ENCODE measurements at places on chromosomes 6 and 20. TPM values are rescaled to one million over a fixed set of nuclear protein-coding genes. Genes with fewer than 3 reads are reported as not detected.

DNA sequence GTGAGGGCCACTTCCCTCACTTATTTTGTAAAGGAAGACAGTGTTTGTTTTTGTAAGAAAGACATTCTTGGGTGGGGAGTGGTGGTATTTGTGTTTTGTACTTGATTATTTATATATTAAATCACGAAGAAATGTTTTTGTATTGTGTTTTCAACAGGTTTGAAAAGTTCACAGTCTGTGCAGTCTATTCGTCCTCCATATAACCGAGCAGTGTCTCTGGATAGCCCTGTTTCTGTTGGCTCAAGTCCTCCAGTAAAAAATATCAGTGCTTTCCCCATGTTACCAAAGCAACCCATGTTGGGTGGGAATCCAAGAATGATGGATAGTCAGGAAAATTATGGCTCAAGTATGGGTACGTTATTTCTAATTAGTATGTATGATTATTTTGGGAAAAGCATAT, 137.2 kb downstream of the NCOA3 start:
- no peak for DNase-seq

GRCh38 chr6:159646733-159647132, 46.3 kb downstream of the SOD2 start:
- DNase-seq = no peak

DNA sequence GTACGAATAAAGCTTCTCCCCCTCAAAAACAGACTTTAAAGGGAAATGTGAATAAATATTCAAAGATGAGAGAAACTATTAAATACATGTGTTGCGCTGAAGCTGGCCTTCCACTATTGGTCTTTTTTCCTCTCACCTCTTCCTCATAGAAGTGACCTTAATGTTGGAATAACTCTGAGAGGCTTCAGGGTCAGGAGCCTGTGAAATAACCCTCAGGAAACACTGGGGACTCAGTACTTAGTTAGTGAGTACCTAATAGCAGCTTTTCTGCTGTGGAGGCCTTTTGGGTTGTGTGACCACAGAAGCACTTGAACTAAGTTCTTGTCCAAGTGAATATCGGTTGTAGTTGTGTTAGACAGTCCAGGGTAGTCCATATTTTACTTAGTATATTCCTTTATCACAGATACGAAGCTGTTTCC, 799 bp upstream of the SHPRH start:
- DNase-seq = no peak

DNA sequence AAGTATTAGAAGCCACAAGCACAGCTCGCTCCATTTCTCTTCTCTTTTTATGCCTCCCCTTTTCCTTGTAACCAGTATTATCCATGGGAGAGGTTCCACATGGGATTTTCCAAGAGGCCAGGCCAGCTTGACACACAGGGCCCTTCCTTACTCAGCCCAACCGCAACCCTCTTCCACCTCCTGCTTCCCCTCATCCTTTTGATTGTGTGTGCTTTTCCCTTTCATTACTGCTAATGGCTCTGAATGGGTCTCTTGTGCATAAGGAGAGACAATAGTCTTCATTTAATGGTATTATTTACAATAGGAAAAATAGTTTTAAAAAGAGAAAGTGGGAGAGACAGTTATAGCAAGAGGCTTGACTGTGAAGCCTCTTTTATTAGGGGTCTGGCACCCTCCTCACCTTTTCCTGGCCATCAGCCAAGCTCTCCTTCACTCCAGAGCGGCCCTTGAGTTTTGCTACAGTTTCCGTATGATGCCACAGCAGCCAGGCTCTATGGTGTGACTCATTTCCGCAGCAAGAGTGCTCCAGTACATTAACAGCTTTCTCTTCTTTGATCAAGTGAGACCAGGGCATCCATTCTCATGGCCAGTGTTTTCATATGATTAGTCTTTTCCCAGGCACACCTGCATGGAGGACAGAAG, 579.5 kb downstream of the TFAP2B start:
- DNase-seq = no peak

GRCh38 chr20:40805592-40805991, 116.6 kb upstream of the MAFB start:
- DNase-seq = no peak

DNA sequence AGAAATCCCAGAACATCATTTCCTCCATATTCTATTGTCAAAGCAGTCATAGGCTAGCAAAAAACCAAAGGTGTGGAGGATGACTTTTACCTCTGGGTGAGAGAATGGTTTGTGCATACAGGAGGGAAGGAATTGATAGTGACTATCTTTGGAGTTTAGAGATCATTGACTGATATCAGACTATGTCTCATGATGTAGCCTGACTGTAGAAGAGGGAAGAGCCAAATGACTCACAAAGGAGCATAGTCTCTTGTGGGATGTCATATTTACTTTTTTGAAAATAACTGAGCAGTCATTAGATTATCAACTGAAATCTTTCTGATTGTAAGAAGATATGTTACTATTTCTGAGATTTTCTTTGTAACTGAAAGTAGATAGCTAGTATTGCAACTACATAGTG, 158.5 kb downstream of the FLRT3 start:
- no peak for DNase-seq

GRCh38 chr6:127484212-127484863, 25.1 kb upstream of the KIAA0408 start:
- no peak for DNase-seq

DNA sequence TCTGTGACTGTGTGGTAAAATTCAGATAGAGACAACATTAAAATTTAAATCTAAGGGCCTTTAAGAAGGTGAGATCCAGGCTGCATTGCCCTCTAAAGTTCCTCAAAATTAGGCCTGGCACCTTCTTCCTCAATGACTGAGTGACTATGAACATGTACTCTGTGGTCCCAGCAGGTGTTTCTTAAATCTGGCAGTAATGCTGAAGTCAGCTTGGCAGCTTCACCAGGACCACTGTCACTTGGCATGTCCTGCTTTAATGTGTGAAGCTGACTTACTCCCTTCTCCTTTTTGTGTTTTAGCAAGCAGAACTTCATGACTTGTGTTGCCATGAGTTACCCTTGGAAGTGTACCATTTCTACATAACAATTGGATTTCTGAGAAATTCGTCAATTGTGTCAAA, 141.7 kb downstream of the NKAIN2 start:
- no peak for DNase-seq

HLA-B gene
- 846 TPM for total RNA-seq

- DNase-seq = no peak
Measured at GRCh38 chr6:96659084-96659845, 96.3 kb downstream of the FHL5 start.

DNA sequence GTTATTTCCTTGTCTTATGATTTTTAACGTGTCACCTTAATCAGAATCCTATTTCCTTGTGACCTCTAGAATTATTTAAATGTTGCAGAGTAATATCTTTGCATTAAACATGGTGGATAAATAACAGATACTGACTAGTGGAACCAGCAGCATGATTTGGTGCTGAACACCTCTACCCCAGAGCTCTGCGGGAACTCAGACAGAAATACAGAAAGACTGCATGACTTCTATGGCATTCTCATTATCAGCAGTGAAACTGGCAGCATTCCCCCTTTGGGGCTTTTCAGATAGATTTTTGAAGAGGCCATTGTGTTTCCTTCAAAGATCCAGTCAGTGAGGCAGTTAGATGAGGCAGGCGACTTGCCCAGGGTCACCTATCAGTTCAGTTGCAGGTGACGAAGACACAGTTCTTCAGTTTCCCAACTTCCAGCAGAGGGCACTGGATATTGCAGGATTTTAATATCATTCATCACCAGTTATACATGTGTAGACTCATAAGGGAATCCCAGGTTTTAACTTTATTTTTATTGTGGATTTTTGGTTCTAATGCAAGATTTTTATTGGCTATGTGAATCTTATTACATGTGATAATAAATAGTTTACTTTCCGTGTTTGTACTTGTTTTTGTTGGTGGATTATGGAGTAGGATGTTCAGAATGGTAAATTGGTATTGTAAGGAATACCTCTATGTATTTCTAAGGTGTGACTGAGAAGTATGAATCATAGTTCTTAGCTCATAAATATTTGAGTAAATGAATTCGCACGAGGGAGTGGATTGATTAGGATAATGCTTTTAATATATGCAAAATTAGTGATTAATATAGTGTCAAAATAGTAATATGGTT, 81.3 kb downstream of the AFDN start:
- DNase-seq = peak; percentile 42

DNA sequence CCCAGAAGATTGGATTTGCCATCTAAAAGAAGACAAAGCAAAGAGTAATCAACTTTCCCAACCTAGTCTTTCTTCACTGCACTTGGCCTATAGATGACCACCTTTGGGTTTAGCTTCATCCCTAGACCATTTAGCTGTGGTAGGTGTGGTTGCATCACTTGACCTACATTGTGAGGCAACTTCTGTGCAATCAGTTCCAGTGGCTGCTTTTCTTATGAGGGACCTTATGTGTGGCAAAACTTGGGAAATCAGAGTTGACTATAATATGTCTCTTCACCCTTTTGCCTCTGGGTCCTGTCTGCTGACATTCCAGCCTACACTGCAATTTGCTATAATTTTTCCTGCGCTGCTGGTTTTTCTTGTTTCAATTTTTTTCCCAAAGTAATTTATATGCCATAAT, 55.2 kb downstream of the PRDM13 start:
- DNase-seq = no peak

- DNase-seq = no peak
Measured at GRCh38 chr6:151001387-151002056, 136.0 kb downstream of the MTHFD1L start.

DNA sequence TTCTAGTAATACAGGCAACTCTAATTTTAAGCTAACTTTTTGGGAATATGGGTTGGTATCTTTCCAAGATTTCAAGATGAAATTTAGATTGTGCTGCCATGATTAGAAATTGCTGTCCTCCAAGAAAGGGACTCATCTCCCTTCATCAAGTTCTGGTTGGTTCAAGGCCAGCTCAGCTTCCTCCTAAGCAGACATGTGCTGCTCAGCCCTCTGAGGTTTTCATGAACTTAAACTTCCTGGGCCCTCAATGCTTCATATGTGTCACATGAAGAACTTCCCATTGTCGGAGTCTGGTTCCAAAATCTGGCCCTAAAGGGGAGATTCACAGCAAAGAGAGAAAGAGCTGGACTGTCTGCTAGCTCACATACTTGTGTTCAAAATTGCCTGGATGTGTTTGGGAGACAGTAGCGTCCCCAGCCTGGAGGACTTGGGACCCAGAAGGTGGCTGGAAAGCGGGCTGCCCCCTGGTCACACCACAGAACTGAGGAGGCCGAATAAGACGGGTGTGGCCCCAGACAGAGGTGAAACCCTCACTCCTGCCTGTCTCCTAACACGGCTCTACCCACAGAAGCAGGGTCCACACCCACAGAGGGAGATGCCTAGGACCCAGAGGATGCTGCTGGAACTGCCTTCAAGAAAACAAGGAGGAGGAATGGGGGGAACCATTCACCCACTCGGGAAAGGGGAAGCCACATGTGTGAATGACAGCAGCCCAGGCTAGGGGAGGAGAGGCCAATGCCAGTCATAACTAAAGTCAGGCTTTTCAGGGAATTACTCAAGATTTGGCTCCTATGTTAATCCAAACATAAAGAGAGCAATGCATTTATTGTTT, 54.3 kb upstream of the GPR31 start:
- DNase-seq = no peak

DNA sequence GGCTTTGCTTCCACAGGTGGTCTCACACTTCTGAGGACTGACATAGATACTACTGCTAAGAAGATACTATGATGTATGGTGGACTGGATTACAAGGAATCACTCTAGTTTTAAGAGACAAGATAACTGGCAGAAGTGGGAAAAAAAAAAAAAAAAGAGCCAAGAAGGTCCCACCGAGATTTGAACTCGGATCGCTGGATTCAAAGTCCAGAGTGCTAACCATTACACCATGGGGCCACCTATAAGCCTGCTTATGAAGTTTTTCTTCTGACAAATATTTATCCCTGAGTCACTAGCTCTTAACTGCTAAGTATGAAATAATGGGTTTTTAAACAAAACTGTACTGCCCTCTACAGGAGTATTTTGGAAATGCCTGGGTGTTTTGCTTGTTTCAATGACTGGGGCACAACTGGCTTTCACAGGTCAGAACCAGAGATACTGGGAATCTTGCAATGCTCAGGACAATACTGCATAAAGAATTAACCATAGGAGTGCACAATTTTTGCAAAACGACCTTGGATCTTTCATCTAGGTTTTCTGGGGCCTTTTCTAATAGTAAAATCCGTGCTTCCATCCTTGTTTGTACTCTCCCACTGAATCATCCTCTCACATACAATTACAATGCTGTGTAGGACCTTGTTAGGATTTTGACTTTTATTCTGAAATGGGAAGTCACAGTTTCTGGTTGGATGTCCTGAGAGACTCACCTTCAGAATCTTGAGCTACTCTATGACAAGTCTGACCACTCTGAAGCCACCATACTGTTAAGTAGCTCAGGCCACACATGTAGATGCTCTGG, 116.3 kb downstream of the OR2B2 start:
- peak; percentile 89 for DNase-seq

- no peak for DNase-seq
Measured at GRCh38 chr6:25354078-25354932, 75.1 kb downstream of the CARMIL1 start.

GRCh38 chr6:113823916-113824315, 33.2 kb upstream of the MARCKS start:
- DNase-seq = no peak

DNA sequence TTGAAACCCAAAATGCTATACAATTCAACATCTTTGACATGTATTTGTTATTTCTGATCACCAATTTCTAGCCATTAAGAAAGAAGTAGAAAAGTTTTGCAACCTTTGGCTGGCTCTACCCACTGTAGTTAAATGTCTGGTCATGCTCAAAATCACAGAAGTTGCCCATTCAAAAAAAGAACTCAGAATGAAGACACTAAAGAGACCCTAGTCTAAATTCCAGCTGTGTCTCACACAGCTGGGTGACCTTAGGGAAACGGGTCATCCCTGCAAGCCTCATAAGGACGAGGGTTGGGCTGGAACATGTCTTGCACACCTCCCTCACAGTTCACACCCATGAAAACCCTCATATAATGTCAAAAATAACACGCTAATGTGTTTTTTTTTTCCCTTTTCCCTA, 10.3 kb downstream of the FOXQ1 start:
- DNase-seq = no peak

MBOAT1 gene
- 14.1 TPM for total RNA-seq

All from prostate gland (tissue), 2 donors.